NCI-H1417 (cell line): ENCODE measurements at places on chromosomes 2 and 18.
A peak's percentile ranks its signal among the peaks of the same experiment; 100 is the strongest.

DNA sequence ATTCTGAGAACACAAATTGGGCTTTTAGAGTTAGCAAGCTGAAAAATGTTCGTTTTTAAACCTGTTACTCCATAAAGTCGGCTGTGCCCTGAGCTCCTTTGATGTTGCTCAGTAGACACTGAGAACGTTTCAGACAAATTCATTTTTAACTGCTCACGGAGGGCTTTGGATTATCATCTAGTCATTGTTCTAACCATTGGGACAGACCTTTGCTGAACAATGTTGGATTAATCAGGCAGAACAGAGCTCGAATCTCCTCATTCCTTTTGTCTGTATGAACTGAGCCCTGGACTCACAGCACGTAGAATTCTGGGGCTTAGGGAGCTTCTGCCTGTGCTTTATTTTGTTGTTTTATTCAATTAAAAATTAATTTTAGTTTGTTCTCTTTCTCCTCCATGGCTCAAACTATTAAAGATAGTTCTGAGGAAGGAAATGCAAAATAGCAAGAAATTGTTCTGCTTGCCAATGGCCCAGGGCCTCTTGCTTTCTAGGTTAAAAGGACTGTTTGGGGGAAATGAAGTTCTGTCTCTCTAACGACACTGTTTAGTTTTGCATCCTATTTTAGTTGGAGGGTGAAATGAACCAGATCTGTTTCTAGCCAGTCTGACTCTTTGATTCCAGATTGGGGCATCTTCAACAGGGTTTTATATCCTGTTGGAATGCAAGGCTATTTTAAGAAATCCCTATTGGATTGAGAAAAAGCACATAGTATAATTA lies 114.7 kb upstream of the CXCR4 start:
- no peak for DNase-seq

- DNase-seq: no peak
These were observed 120.5 kb upstream of the SLC14A2 start for GRCh38 chr18:45494811-45495210.

DNA sequence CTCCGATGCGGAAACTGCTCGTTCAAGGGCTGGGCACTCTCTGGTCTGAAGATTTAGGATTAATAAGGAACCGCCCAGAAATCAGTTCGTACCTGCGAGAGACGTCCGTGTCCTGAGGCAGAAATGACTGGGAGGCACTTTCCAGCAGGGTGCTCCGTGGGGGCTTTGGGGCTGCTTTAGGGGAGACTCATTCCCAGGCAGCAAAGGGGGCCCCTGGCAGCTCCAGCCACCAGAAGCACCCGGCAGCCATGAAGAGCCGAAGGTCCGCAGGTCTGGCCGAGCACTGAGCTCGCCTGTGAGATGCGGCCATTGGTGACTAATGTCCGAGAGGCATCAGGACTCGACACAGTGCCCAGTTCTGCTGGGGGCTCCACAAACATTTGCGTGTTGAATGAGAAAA lies 20.9 kb downstream of the KCNG2 start:
- DNase-seq: no peak

- peak; percentile 68 for DNase-seq
These were observed 404.3 kb downstream of the XIRP2 start for GRCh38 chr2:167292430-167293171.

- peak; percentile 81 for DNase-seq
These were observed 57.4 kb downstream of the ADI1 start for GRCh38 chr2:3461801-3462492.

- DNase-seq: peak; percentile 20
These were observed 262.2 kb downstream of the PHLPP1 start for GRCh38 chr18:62977512-62977911.

DNA sequence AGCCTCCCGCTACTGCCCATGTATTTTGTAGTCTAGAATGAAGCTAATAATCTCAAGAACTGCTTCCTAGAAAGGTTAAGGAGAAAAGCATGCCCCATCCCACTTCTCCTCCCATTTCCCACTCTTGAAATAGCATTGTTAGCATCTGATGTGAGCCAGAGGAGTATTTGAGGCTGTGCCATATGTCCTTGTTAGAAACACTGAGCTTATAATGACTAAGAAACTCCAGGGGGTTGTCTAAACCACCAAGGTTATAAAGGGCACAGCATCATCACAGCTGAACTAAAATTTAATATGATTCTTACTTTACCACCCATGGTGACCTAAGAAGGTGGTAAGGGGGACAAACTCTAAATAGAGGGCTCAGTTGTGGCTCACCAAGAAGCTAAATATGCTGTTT lies 16.6 kb downstream of the TSPYL6 start:
- no peak for DNase-seq

GRCh38 chr2:156253765-156254164 lies 78.8 kb downstream of the NR4A2 start:
- DNase-seq: no peak

DNA sequence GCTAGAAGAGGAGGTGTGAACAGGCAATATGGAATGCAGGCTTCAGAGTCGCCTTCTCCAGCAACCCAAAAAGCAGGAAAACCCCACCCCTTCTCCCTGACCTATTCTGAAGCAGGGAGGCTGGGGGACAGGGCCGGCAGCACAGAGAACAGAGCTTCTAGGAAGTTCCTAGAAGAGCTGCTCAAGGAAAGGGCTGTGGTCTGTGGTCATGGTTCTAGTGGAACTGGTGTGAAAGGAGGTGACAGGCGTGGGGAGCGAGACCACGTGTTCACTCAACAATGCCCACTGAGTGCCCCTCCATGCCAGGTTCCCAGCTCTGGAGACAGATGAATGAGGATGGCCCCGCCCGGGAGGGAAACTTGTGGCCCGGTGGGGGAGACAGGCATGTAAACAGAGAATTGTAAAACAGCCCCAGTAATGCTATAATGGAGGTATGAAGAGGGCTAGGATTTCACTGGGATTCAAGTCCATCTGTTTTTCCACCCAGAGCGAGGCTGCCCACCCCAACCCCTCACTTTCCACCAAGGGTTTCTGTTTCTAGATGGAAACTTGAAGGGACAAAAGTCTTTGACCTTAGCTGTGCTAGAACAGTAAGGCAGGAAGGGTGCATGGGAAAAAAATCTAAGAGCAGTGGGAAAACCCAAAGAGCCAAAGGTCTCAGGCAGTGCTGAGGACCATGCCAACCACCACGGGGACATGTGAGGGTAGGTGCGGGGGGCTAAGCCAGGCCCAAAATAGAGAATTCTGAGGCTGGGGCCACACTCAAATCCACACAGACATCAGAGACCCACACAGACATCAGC lies 71.8 kb downstream of the TNS1 start:
- no peak for DNase-seq

GRCh38 chr2:23707096-23707495 lies 219.8 kb downstream of the ATAD2B start:
- DNase-seq: no peak

DNA sequence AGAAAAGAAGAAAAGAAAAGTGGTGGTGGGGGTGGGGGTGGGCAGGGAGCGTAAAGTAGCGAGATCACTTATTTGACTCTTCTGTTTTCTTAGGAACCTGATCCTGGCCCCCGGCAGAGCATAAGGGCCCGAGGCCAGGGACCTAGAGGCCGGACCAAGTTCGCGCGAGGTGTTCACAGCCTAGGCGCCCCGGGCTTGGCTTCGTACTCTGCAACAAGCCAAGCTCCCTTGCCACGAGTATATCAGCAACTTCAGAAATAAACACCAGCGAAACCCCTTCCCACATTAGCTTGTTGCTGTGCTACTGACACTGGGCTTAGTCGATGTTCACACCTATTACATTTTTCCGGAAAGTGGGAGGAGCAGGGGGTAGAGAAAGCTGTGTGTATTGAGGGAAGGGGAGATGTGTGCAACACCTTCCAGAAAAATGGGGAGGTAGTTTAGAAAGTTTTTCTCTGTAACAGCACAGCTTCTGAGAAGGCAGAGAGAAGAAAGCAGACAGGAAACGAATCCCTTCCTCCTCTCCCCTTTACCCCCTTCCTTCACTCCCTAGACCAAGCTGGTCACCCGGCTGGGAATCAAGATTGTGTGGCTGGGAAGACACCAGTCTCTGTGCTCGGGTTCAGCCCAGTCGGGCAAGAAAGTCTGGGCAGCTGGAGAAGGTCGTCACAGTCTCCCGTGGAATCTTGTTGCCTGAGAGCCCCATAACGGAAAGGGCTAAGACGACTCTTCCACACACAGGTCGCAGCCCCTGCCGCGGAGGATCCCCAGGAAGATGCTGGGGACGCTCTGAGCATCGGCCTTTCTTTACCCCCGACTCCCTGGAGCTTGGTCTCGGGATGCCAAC lies 12.0 kb upstream of the SATB2 start:
- DNase-seq: no peak

- DNase-seq: no peak
These were observed 24.8 kb downstream of the SP3 start for GRCh38 chr2:173940208-173941020.

GRCh38 chr18:77000527-77000926 lies 132.1 kb downstream of the MBP start:
- DNase-seq: peak; percentile 39

DNA sequence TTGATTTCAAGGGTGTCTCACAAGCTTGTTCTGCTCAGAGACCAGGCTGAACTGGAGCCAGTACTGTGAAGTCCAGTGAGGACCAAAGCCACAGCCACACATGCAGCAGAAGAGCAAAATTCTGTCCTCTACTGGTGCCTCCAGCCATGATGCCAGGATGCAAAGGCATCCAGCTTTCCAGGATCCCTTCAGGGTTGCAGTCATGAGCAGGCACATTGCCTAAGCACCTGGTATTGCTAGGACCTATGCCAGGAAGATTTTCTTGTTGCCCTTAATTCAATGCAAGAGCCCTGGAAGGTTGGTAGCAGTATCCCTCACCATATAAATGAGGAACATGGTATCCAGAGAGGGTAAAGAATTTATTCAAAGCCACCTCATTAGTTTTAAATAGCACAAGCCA lies 78.9 kb upstream of the CYRIA start:
- no peak for DNase-seq

DNA sequence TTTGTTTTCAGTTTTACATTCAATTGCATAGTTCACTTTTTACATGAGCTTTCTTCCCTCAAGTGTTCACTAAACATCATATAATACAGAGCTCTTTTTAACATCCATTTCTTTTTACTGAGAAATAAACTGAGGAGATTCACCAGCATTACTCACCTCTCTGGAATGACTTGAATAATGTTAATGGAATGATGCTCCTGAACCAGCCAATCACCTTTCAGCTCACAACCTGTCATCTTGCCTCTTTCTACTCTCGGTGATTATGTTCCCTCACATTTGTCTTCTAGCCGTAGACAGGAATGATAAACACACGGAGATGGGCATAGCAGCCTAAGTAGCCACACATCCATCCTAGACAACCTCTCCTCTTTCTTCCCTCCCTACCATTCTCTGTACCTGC lies 301.7 kb downstream of the PAX3 start:
- DNase-seq: no peak

- DNase-seq: no peak
These were observed 1425.6 kb upstream of the PIK3C3 start for GRCh38 chr18:40529478-40529877.

GRCh38 chr2:11013196-11013595 lies 101.5 kb downstream of the KCNF1 start:
- DNase-seq: no peak

GRCh38 chr2:236990552-236990951 lies 95.1 kb upstream of the COPS8 start:
- no peak for DNase-seq

DNA sequence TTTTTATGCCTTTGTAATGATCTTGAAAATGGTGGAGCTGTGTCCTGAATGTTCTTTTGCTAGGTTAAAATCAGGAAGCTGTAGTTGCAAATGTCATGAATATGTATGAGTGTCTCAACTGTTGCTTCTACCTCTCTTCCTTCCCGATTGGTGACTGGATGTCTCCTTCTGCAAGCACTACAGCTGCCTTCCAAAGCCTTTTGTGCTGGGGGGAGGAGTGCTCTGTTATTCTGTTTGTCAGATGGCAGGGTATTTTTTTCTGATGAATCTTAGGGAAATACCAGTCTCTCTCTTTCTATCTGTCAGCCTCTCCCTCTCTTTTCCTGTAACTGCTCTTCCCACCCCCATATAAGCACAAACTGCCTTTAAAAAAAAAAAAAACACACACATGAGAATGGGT lies 1396.3 kb upstream of the CELF4 start:
- no peak for DNase-seq

DNA sequence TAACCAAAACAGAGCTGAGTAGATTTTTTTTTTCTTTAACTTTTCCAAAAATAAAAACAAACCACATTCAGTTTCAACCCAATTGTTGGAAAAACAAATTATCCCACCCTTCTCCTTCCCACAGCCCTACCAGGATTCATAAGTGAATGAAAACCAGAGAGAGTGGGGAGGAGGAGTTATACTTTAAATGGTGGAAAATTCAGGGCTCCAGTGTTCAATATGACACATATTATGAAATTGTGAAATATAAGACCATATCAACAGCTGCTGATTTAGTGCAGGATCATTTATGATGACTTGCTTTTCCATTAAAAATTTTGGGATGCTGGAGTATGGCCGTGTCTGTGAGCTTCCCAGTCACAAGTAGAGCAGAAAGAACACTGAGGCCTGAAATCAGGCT lies 26.7 kb downstream of the COLEC12 start:
- no peak for DNase-seq

- no peak for DNase-seq
These were observed 174.4 kb upstream of the TCF4 start for GRCh38 chr18:55762424-55762823.

- no peak for DNase-seq
These were observed 84.2 kb downstream of the SLC8A1 start for GRCh38 chr2:40367652-40368051.

DNA sequence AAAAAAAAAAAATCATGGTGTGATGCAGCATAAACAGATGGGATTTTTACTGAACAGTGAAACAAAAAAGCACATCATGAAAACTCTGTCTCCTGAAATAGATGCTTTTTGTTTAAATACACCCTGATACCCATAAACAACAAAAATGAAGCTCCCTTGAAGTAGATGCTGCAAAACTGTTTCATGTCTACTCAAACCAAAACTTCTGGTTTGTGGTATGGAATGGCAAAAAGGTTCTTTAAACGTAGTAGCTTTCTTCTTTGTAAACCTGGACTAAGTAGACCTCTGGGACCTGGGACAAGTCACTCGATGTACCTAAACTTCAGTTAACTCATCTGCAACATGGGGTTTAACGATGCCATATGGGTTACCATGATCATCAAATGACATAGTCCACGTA lies 64.4 kb upstream of the RAPH1 start:
- no peak for DNase-seq

- no peak for DNase-seq
These were observed 217.4 kb downstream of the DPP10 start for GRCh38 chr2:114659880-114660279.

DNA sequence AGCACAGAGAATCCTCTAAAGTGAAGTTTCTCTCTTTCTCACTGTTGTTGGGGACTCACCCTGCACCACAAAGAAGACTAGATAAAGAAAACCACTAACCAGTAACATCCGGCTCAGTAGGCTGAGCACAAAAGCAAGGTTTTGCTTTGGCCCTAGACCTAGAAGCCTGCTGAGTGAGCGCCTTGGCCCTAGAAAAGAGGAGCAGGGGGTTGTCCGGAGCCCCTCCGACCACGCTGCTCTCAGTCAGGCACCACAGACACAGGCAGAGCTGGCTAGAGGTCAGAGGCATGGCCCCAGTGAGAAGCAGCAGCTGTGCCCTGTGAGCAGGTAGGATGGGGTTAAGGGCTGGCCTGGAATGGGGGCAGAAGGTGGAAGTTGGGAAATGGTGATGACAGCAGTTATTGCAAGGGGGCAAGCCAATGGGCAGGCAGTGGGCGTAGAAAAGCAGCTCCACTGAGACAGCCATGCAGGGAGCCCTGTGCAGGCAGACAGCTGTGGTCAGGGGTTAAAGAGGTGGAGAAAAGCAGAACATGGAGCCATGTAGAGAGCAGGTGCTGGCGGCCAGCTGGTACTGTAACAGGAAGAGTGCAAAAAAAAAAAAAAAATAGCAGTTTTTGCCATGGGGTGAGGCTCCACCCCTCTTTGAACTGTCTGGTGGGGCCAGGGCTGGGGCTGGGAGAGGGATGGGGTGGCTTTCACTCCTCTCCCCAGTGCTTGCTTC lies 36.9 kb upstream of the SLC14A1 start:
- DNase-seq: no peak
